Activated CD4-positive, CD25-positive, alpha-beta regulatory T cell treated with anti-CD3 and anti-CD28 coated beads, Interleukin-2, amount 50 U/mL, for 24 hours (primary cell): ENCODE measurements at places on chromosomes 3 and 15.
A peak's percentile ranks its signal among the peaks of the same experiment; 100 is the strongest.

DNA sequence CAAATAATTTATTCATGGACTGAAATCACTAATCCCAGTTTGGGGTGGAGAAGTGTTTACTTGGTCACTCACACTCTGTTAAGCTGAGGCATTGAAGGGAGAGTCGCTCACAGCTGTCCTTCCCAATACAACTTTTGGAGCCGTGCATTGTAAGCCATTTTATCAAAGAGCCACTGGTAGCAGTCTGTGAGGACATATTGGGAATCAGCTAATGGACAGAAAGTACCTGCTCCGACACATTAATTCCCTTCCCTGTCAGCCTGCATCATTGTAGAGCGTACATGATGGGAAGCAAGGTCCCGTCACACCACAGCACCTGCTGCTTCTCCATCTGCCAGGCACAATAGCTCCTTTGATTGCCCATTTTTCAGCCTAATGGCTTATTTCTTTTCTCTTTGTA is 643.2 kb downstream of the SQOR start:
- ATAC-seq, result no peak

DNA sequence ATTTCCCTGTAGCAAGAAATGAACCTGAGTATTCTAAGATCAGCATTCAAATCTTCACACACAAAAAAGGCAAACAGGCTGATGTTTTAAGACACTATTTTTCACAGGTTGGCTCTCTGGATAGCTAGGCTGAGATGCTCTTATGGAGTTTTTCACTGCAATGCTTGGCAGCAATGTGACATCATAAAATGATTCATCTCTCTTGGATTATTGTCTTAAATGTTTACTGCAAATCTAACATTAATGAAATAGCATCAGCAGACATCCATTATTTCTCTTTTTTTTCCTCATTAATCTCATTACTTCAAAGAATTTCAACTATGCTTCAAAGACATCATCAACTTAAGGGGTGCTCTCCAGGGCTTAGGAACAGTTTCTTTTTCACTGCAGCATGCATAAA is 23.6 kb upstream of the SSUH2 start:
- ATAC-seq, result no peak

DNA sequence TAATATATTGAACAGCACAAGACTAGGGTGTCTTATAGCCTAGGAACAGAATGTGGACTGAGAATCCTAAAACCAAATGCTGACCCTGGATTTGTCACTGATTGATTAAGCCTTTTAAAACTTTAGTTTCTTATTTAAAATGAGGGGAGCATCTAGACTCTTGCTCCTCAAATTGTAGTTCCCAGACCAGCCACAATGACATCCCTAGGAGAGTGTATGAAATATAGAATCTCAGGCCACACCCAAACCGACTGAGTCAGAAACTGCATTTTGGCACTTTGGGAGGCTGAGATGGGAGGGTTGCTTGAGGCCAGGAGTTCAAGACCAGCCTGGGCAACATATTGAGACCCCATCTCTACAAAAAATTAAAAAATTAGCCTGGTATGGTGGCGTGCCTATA is 287.8 kb upstream of the UMPS start:
- no peak for ATAC-seq

GRCh38 chr3:45553469-45553974 is 41.0 kb upstream of the LIMD1 start:
- ATAC-seq, result peak; percentile 22

GRCh38 chr3:10623578-10624275 is 118.3 kb upstream of the ATP2B2 start:
- no peak for ATAC-seq

GRCh38 chr15:91070872-91071271 is 29.2 kb upstream of the SV2B start:
- ATAC-seq, result no peak

DNA sequence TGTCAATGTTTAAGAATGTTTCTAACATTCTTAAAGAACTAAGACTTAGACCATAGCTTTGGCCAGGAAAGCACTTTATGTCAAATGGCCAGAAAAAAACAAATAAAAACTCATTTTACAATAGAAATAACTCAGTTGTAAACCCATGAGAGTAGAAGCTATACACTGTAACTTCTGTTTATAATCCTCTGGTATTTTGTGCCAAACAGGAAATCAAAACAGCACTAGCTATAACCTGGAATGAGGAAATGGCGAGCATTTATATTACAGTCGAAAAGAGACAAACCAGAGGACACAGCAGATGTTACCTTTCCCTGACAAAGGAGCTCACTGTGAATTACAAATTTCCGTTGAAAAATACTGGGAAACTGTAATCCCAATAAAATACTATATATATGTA is 10.3 kb downstream of the GK5 start:
- no peak for ATAC-seq
